IMR-90 (cell line): ENCODE measurements at places on chromosomes 13 and 19.

GRCh38 chr19:45477186-45477585, 9.4 kb downstream of the FOSB start:
- DNase-seq = no peak

DNA sequence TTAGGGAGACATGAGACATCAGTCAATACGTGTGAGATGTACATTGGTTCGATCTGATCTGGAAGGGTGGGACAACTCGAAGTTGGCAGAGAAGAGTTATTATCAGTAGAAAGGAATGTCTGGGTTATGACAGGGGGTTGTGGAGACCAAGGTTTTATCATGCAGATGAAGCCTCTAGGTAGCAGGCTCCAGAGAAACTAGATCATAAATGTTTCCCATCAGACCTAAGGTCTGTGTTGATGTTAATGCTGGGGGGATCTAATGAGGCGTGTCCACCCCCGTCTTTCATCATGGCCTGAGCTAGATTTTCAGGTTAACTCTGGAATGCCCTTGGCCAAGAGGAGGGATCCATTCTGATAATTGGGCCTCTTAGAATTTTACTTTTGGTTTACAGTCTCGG, 187.0 kb upstream of the KL start:
- DNase-seq = no peak

- no peak for DNase-seq
Observed at GRCh38 chr13:112073245-112074138, 6.5 kb downstream of the SOX1 start.

DNA sequence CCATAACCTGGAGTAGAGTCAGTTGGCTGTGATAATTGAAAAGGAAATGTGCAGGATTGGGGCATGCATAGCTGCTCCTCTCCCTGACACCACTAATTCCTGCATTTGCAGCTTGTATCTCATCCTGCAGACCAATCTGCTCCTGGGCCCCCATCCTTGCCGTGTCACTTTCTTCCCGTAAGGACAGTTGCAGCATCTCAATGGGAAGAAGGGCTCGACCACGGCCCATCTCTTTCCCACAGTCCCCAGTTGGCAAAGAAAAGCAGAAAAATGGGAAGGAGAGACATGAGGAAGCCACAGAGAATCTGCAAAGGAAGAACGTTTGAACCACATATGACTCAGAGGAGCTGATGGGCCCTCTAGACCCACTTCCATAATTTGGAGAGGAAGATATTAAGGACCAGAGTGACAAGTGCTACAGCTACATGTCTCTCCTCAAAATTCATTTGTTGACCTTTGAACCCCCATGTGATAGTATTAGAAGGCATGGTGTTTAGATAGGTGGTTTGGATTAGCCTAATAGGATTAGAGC, 1.8 kb upstream of the SIGLEC12 start:
- no peak for DNase-seq

DNA sequence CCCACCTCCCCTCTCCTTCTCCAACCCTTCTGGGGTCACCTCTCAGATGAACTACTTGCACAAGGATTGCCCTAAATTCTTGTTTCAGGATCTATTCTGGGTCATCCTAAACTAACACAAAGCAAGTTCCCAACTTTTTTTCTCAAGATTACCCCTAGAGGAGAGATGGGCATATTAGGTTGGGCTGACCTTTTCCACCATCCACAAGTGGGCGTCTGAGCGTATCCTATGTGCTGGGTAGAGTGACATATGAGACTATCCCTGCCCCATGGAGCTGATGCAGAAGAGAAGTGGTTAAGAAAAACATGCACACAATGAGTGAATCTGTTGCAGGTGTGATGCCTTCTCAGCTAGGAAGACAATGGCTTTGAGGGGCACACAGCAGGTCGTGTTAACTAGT, 132.7 kb downstream of the CACNA1A start:
- DNase-seq = no peak

- no peak for DNase-seq
Observed at GRCh38 chr13:98285852-98286594, 109.0 kb upstream of the RNF113B start.
